CMK (cell line): ENCODE measurements at places on chromosomes 2 and 18.
A peak's percentile ranks its signal among the peaks of the same experiment; 100 is the strongest.

DNA sequence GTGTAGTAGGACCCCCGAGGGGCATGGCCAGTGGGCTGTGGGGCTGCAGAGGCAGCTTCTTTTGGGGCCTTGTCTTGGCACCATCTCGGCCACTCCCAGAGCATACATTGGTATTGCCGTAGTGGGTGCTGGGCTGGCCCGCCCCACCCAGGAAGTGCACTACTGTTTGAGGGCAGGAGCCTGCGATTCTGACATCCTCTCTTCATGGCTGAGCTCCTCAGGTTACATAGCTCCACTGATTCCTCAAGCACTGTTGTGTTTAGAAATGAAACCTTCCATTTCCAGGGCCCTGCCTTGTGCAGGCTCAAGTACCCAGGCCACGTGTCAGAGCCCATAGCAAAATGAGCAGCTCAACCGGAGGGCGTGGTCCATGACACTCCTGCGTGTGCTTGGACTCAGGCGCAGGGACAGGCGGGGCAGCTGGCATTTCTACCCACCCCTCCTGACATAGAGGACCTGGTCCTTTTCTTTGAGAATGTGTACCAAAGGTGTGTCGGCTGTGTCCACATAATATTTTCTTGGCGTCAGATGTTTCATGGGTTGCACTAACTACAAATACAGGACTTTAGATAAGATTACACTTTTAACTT lies 67.9 kb downstream of the DGKD start:
- DNase-seq = no peak

GRCh38 chr18:56869189-56869777 lies 218.1 kb downstream of the WDR7 start:
- peak; percentile 9 for DNase-seq

DNA sequence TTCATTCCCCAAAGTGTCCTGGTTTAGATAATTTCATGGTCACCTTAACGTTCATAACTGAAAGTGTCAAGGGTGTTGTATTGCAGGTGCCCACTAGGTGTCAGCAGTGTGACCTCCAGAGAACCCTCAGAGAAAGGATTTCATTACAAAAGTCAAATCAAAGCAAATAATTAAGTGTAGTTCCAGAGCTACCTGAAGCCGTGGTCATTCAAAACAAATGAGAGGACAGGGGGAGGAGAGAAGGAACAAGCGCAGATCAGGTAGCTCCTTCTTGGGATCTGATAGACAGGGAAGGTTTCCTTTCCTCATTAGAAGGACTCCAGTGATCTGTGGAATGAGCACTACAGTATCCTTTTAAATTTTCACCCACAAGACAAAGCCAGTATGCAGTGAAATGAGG lies at the start of gene SLC9A4:
TSS of gene SLC9A4 (plus strand) at position 207 of the 400 bp plus-strand sequence. CDS start 534 bp downstream, outside the sequence.
- peak; percentile 8 for DNase-seq

- no peak for DNase-seq
Observed at GRCh38 chr2:181262782-181263181, 194.4 kb upstream of the ITGA4 start.

- no peak for DNase-seq
Observed at GRCh38 chr18:54086046-54086802, 138.2 kb downstream of the MBD2 start.

DNA sequence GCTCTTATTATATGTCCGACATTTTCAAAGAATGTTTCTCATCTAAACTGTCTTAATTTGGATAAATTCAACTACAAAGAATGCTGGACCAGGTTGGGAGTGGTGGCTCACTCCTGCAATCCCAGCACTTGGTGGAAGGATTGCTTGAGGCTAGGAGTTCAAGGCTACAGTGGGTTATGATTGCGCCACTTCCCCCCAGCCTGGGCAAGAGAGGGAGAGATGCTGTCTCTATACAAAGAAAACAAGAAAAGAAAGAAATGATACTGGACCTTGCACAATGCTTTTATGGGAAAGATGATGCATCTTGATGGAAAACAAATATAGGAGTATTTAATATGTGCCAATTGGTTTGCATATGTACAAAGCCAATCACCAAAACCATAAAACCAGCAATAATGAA lies 296.7 kb downstream of the LPIN1 start:
- DNase-seq = no peak

DNA sequence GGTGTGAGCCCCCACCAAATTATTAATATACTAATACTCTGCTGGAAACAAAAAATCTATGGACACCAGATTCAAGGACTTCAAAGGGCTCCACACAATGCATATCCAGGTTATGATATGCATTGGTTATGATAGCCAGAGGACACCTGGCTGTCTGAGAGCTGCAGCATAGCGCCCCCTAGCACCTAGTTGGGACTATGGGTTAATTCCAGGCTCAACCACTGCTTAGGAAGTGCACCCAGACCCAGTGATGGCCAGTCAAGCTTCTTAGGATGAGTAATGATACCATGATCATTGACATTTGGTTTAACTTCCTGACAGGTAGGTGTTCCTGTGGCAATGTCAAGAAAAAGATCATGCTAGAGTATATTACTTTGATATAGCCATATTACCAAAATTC lies 3.8 kb upstream of the FRZB start:
- no peak for DNase-seq

GRCh38 chr2:41830600-41830999 lies 217.2 kb upstream of the PKDCC start:
- peak; percentile 77 for DNase-seq

GRCh38 chr2:86358957-86359356 lies 21.5 kb upstream of the REEP1 start:
- no peak for DNase-seq

- DNase-seq = no peak
Observed at GRCh38 chr2:176490061-176490861, 221.0 kb downstream of the MTX2 start.

DNA sequence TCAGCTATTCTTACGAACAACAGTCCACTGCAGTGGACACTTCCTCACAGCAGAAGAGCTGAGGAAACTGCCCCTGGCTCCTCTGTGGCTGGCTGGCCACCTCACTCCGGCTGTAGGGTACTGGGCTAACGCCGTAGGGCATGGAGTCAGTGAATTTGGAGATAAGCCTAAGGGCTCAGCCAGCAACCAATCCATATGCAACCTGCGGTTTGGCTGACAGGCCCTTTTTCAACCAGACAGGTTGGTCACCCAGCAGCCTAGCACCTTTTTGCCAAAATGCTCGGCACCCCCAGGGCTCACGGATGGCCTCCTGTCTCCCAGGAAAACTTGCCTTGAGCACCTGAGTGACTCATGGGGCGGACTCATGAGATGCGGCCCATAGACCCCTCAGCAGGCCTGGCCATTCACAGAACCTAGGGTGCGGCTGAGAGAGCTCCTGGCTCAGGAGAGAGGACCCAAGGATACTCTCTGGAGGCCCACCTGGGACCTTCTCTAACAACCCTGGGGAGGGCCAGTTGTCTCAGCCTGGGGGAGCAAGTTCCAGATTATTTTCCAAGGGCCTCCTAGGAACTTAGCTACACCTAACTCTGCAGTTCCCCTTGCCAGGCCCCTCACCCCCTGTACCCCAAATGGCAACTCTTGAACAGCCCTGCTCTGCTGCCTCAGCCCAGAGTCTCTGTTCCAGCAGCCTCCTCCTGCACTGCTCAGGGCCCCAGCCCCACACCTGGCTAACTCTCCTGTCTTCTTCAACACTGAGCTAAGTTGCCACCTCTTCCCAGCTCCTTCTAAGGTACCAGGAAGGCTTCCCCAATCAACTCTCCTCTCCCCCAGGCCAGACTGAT lies 252.1 kb downstream of the CYP26B1 start:
- no peak for DNase-seq

GRCh38 chr2:20574930-20575329 lies 76.0 kb downstream of the HS1BP3 start:
- no peak for DNase-seq

DNA sequence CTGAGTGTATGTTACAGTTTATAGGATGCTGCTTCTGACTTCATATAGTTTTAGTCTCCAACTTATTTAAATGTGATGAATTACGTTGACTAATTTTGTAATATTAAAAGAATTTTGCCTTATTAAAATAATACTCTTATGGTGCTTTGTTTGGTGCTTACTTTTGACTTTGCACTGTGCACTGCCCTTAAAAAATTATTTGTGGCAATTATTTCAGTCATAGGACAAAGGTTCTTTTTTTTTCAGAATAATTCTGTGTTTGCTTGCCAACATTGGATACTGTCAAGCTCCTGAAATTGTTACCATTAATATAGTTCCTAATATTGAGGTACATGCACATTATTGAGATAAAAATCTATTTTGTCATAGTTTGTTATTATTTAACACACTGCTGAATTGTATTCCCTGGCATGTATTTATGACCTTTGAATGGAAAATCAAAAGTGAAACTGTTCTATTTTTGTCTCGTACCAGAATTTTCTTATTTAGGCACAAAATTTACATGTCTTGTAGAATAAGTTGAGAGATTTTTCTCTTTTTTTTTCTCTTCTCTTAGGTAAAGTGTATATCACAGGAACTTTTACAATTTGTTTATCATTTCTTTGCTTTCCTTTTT lies 572.8 kb upstream of the KLHL29 start:
- DNase-seq = no peak

DNA sequence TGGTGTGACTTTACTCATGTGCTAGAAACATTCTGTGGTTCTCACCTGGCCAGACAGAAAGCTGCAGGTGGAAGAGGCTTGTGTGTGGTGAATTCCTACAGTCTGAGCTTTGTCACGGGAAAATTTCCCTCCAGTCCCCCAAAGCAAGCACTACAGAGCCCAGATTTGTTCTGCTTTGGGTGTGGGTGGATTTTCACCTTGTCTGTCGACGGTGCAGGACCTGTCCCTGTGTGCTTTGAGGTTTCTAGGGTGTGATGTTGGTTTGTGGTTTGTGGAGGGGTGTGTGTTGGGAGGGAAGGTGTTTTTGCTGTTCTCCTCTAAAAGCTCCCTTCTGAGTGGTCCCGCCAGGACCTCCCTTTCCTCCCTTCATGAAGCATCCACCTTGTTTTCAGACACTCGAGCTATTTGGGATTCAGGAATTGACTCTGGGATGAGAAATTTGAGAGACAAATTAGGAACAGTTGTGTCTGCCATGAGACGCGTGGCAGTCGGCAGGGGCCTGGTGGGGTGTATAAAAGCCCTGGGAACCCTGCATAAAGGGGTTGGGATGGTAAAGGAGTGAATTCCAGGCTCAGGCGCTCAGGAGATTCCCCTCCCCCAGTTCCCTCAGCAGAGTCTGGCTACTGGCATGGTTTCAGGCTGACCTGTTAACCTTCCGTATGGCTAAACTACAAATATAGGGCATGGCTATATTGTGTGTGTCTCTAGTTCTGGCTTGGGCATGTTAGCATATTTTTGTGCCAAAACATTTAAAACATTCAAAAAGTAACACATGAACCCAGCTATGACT lies 65.5 kb downstream of the DGKD start:
- no peak for DNase-seq

- DNase-seq = no peak
Observed at GRCh38 chr18:50558948-50559751, 737 bp upstream of the MAPK4 start.

GRCh38 chr18:67104700-67105284 lies 411.7 kb downstream of the DSEL start:
- peak; percentile 8 for DNase-seq

- DNase-seq = no peak
Observed at GRCh38 chr2:224563537-224563936, 21.6 kb downstream of the CUL3 start.

DNA sequence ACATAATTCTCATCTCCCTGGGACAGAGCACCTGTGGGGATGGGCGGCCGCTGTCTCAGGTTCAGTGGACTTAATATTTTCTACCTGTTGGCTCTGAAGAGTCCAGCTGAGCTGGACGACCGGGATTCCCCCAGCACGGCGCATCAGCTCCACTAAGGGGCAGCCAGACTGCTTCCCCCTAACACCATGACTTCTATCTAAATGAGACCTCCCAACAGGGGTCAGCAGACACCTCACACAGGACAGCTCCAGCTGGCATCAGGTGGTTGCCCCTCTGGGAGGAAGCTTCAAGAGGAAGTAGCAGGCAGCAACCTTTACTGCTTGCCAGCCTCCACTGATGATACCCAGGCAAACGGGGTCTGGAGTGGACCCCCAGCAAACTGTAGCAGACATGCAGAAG lies 226.0 kb upstream of the DSEL start:
- DNase-seq = no peak

- DNase-seq = no peak
Observed at GRCh38 chr2:12847694-12848575, 131.2 kb downstream of the TRIB2 start.

GRCh38 chr2:17461087-17461475 lies 57.2 kb downstream of the RAD51AP2 start:
- no peak for DNase-seq

DNA sequence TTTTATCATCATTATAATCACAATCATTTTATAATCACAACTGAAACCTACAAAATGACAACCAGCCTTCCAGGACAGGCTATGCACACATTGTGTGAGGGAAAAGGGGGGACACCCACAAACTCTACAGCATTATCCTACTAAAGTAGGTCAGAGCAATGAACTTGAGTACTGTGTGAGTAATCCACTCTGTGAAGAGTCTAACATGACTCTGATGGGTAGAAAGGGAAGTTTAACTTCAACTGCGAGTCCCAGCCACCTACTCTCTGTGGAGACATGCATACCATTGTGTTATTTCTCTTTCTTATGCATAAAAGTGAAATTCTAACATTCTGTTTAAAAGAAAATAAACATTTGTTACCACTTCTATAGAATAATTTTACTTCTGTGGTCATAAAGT lies 177.9 kb downstream of the ZNF516 start:
- no peak for DNase-seq

DNA sequence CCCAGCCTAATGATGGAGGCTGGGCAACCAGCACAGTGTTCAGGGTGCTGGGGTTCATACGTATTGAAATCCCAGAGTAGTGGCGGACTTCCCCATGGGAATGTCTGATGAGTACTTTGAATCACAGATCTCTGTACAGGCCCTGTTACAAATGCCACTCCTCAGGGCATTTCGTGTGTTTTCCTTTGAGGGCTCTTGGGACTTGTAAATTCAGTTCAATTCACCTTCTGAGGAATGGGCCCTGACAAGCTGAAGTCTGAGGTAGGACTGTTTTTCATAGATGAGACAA lies 288 bp upstream of the RDH14 start:
- no peak for DNase-seq

DNA sequence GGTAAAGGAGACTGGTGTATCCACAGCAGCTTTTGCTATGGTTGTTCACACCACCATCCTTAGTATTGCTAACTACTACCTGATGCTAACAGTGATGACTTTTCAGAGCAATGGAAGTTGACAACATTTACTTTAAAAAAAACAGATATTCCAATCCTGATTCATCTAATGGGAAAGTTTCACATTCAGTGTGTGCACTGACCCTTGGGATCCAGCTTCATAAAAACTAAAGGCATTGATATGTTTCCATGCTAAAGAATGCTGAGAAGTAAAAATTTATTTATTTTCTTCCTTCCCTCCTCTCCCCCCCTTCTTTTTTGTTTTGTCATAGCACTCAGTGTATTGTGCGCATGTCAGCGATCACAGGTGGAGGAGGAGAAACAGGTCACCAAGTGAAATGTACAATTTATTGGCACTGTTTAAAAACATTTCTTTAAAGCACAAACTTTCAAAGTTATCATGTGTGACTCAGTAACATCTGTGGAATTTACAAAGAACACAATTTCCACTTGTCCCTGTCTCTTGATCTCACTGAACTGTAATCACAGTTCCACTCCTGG lies 229.9 kb downstream of the ALK start:
- DNase-seq = no peak
